Dorsolateral prefrontal cortex (tissue), 122 donors: ENCODE measurements at places on chromosomes 1 and 21.

GRCh38 chr1:180003026-180003695 is 48.6 kb downstream of the CEP350 start:
- DNase-seq: no peak

DNA sequence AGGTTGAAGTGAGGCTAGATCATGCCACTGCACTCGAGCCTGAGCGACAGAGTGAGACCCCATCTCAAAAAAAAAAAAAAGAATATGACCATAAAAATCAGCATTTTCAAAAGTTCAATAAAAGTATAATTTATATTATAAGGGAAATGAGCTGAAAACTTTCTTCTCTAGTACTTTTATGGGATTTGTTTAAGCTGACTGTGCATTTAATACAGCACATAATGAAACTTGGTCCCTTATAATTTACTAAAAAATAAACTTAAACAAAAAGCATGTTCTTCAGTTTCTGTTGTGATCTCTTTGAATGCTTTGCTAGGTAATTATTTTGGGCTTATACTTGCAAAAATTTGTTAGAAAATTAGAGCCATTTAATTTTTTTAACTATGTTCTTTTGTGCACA is 77.8 kb downstream of the NCAM2 start:
- DNase-seq: no peak

DNA sequence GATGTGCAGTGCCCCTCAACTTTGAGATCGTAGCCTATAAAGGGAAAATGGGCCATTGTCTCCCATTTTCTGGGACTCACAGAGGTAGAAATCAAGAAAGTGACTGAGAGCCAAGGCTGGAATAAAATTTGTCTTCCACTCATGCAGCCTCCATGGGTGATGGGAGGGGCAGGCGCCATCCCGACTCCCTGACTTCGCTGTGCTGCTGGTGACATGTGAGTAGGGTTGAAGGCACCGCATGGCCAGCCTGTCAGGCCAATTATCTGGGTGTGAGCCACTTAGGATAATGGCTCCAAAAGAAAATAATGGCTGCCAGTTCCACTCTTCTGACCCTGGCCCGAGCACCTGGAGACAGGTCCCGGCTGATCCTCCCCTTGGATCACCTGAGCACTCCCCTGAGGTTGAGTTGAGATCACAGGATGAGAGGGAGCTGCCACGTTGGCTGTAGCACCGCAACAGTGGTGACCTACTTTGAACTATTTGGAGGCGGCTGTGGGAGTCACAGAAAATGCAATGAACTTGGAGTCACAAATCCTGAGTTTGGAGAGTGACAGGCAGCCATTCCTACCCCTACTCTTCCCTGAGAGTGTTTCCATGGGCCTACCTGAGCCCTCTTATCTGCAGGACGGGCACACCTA is 26.3 kb downstream of the CAPN9 start:
- DNase-seq: no peak

DNA sequence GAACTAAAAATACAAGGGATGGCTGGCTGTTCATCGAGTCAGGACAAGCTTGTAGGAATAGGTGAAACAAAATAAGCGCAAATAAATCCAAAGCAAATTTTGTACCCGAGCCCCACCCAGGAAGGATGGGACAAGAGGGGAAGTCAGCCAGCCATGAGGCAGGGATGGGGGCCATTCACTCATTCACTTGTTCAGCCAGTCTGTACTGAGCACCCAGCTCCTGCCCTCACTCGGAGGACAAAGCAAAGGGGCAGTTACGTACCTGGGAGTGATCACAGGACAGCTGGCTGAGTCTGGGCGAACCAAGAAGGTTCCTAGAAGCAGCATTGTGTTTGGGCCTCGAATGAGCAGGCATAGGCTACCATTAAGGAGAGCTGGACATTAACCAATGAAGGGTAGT is 94.0 kb upstream of the VAMP3 start:
- DNase-seq: no peak

DNA sequence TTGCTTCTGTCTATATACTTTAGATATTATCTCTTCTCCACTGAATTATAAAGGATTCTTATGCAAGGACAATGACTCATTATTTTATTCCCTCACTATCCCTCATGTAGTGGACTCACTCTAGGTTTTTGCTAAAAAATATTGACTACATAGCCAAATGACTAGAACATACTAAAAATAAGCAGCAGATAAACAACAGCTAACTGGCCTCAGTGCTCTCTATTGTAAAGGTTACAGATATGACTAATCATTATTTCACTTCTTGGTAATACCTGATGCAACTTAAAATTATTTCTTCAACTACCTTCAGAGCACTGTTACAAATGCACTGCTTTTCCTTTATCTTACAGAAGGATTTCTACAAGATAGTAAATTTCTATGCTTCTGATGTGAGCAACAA is 147.6 kb upstream of the DEPDC1 start:
- no peak for DNase-seq

DNA sequence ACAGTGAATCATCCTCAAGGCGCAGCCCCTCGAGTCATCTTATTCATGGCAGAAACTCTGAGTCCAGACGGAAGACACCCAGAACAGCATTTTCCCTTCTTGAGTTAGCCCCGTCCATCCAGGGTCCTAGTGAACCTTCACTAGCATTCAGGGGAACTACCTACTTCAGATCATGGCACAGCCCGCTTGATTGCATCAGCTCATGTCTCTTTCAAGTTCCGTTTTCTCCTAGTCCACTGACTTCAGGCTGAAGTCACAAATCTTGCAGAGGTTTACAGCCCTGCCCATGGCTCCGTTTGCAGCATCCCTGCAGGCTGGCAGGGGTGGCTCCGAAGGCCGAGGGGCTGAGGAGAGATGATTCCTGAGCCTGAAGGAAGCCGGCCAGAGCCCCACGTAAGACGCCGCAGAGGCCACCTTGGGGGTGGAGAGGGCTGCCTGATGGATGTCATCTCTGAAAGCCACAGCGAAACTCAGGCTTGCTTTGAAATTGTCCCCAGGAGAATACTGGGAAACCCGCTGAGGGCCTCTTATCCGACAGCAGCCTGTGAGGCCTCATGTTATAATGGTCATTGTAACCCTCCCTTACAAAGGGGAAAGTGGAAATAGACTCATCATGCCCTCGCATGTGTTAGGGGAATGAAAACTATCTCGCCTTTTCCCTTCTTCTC is 310.2 kb upstream of the AJAP1 start:
- no peak for DNase-seq

DNA sequence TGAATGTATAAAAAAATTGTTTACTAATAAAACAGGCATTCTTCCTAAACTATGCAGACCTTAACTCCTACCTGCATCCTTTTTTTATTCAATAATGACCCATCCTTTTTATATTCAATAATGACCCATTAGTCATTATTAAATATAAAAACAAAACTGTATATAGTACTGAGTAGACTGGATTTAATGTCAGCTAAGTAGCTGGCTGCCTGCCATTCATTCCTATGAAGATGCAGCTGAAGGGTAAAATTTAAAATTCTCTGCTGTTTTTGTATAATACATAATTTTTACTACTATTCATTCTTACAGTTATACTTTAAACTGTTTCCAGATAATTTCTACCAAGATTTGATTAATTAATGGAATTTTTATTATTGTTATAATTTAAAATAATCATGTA is 79.3 kb downstream of the DENND1B start:
- DNase-seq: no peak

- no peak for DNase-seq
Observed at GRCh38 chr1:21843208-21843607, 31.1 kb downstream of the LDLRAD2 start.

- DNase-seq: no peak
Observed at GRCh38 chr1:114648503-114648902, 21.3 kb downstream of the DENND2C start.

- DNase-seq: no peak
Observed at GRCh38 chr1:153929981-153930948, 7.5 kb upstream of the GATAD2B start.

DNA sequence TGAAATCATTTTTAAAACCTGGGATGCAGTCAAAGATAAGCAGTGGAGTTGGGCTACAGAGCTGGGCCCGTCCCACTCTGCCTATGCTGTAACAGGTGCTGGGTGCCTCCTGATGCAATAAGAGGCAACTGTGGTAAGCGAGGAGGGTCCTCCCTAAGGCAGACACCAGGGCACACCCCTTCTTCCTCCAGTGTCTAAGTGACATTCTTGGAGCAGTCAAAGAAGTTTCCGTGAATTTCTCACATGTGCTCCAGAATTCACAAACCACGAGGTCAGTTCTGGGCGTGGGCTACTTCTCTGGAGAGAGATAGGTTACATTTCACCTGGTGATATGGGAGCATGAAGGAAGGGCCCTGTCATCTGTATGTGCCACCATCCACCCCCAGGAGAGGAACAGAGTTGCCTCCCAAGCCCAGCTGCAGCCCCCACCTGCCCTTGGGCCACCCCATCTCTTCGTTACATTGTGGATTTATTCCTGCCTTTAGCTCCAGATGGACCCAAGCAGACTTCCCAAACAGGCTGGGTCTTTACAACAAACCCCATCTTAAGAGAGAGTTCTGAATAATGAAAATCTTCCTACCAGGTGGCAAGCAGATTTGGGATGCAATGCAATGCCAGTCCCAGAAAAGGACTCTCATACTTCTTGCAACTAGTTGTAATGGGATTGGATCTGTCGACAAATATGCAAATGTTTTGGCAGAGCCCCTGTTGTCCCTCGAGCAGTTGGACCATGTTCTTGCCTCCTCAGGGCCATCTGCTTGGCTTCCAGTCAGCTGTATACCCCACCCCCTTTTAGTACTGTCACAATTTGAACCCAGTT is 82.5 kb upstream of the CNTN2 start:
- no peak for DNase-seq

DNA sequence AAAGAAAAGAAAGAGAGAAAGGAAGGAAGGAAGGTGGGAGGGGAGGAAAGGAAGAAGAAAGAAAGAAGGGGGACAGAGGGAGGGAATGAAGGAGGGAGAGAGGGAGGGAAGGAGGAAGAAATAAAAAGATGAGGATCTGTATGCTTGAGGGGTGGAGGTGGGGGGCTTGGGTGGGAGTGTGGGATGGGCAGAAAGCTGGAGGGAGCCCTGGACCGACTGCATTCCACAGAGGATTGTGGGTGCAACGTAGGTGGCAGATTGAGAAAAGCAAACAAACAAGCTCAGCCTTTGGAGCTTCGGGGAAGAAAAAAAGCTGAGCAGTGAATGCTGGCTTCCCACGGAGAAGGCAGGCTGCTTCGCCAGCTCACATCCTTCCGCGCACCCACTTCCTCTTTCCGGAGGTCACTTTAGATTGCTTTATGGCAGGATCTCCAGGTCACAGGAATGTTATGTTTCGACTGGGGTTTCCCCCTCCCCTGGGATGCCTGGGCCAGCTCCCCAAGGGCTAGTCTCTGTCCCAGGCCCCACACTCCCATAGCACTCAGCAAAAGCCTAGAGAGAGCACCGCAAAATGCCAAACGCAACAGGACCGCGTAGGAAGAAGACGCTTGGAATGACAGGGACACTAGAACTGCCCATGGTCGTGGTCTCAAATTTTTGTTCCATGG is 20.7 kb upstream of the LGALS8 start:
- no peak for DNase-seq

DNA sequence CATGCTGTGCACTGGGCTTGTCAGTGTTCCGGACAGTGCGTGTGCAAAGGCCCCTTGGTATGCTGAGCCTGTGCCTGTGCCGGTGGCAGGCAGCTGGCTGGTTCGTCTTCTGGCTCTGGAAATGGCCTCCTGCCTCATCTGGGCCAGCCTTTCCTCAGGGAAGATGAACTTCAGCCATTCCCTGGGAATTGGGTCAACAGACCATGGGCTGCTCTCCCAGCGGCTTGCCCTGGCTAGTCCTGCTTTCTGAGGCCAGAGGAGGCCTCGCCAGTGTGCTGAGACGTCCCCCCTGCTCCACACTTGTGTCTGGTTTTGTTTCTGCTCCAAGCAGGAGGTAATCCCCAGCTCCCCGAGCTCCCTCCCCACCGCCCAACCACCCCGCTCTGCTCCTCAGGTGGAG is 32.6 kb upstream of the RD3 start:
- DNase-seq: no peak

DNA sequence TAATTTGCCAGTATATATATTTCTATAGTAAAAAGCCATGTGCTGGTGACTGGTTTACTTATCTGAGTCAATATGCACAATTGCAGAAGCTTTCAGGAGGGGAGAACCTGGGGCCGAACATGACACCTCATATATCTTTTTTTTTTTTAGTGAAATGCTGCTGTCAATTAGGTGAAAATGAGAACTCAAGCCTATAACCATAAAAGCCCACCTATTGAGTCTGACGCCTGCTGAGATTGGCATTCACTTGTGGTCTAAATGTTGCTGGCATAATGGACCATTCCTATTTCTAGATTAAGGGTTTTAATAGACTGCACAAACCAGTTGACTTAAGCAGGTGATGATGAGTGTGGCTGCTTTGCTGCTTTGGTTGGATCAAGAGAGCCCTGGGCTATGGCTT is 10.8 kb downstream of the NTMT2 start:
- DNase-seq: no peak

DNA sequence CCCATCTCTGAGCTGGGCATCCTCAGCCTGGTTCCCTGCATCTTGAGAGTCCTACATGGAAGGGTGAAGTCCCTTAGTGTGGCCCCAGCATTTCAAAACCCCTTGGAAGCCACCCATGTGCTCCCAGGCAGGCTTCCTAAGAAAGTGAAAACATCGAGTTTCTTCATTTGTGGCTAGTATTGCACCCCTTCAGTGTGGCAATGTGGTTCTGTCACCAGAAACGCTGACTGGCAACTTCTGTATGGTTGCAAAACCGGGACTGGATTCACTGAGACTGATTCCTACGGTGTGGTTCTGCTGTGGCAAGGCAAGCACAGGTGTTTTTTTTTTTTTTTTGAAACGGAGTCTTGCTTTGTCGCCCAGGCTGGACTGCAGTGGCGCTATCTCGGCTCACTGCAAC is 9.0 kb upstream of the IFNGR2 start:
- no peak for DNase-seq

GRCh38 chr1:208203127-208203847 is 40.9 kb downstream of the PLXNA2 start:
- no peak for DNase-seq

DNA sequence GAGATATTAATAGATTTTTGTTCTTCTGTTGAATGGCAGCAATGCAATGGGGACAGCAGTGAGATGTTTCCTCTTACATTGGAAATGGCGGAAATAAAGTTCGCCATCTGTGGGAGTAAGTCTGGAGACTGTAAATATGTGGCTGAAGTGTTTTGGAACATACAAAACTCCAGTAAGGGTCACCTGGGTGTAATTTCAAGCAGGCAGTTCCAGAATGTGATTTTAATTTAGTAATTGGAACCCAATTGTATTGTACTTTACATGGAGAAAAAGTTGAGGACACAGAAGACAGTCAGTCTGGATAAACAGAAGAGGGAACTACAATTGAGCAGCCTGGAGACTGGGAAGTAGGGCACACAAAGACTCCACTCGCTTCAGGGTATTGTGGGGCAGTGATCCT is 108.6 kb downstream of the NTMT2 start:
- DNase-seq: no peak

GRCh38 chr1:56387071-56387740 is 192.2 kb downstream of the PLPP3 start:
- DNase-seq: no peak

DNA sequence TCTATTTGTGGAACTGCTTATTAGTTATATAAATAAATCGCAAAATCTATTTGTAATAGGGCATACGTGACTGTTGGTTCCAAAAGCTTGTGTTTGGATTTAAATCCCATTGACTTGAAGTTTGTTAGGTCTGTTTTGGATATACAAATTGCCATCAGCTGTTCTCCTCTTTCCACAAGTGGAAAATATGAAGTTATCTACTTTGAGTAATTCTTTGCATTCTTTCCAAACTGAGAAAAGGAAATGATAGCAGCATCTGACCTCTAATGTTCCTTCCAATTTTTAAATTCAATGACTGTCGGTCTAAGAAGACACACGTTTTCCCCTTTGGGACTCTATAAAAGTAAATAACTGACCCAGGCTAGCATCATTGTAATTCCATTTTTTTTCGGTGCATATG is 165.7 kb upstream of the SGIP1 start:
- DNase-seq: no peak
